ENCODE measurements at places on chromosomes 11 and 22. TPM values are rescaled to one million over a fixed set of nuclear protein-coding genes. Genes with fewer than 3 reads are reported as not detected.
A peak's percentile ranks its signal among the peaks of the same experiment; 100 is the strongest.

Gene BATF2
- total RNA-seq, result 3.7 TPM

DNA sequence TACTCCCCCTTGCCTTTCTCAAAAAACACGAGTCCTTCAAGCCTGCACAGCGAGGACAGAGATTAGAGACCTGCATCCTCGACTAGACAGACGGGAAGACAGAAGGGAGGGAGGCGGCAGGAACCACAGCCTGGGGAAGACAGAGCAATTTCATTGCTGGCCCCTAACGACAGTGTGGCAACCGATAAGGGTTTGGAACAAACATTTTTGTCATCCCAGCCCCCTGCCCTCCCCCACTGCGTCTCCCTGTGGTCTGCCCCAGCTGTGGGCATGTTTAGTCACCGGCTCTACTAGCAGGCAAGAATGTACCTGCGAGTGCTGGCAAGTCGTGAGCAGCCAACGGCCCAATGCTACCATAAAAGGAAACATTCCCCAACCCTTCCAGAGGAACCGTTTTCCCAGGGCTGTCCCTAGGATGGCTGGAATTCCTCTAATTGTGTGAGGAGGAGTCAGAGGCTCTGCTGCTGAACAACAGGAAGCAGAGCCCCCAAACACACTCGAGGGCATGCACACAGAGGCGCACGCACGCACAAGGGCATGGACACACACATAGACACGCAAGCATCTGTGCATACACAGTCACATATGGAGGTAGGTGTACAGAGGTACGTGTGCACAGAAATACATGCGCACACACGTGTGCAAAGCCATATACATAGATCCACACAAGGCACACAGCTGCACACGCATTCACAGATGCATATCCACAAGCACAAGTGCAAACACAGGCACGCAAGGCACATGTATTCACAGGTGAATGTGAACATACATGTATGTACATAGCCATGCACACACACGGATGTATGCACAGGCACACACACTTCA is 58.3 kb downstream of the MYH9 start:
- DNase-seq, result peak; percentile 81

DNA sequence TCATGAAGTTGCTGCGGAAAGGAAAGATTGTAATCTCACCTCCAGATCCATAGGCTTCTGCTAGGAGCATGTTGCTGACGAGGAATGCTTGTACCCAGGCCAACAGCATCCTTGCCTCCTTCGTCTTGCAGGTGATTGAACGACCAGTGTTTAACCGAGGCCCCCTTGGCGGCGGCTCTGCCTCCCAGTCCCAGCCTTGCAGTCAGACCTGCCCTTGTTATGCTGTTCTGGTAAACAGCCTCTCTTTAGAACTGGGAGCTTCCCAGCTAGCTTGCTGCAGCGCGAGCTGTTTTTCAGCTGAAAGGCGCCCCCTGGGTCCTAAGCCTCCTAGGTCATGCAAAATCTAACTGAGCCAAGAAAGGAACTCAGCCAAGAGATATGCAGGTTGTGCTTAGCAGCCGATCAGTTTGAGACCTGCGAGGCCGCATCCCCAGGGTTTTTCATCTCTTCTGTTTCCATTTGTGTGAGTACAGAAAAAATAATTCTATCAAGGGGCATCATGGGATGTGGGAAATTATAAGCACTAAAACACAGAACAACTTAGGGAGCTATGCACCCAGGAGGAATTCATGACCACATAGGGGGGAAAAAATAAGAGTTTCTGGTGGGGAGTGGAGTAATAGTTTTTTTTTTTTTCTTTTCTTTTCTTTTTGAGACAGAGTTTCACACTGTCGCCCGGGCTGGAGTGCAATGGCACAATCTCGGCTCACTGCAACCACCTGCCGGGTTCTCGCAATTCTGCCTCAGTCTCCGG is at the start of gene PIK3IP1:
Gene PIK3IP1 (minus strand): TSS at position 253 of the 754 bp plus-strand sequence. CDS start 144 bp downstream, at position 109.
- peak; percentile 84 for DNase-seq

GRCh38 chr11:5625281-5625680 is 480 bp downstream of the TRIM34 start:
- DNase-seq, result no peak

GRCh38 chr11:3671334-3672254 is at the start of gene CHRNA10:
TSS of gene CHRNA10 (minus strand) at chr11:3671384. CDS start at chr11:3671312, 72 bp downstream.
- DNase-seq, result no peak

DNA sequence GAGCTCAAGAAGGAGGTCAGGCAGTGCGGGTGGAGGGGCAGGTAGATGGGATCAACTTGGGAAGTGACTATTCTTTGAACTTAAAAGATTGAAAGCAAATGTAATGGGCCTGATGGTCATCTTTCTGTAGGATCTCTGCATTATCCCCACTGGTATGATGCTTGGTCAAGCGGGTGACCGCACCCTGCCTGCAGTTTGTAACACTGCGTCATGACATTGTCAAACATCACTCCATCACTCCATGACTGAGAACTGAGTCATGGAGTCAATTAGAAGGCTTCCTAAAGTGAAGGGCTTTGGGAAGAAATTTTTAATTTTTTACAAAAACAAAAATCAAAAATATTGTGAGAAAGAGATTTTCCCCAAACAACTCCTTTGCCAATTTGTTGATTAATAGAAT is 62.4 kb upstream of the BMAL1 start:
- no peak for DNase-seq

DNA sequence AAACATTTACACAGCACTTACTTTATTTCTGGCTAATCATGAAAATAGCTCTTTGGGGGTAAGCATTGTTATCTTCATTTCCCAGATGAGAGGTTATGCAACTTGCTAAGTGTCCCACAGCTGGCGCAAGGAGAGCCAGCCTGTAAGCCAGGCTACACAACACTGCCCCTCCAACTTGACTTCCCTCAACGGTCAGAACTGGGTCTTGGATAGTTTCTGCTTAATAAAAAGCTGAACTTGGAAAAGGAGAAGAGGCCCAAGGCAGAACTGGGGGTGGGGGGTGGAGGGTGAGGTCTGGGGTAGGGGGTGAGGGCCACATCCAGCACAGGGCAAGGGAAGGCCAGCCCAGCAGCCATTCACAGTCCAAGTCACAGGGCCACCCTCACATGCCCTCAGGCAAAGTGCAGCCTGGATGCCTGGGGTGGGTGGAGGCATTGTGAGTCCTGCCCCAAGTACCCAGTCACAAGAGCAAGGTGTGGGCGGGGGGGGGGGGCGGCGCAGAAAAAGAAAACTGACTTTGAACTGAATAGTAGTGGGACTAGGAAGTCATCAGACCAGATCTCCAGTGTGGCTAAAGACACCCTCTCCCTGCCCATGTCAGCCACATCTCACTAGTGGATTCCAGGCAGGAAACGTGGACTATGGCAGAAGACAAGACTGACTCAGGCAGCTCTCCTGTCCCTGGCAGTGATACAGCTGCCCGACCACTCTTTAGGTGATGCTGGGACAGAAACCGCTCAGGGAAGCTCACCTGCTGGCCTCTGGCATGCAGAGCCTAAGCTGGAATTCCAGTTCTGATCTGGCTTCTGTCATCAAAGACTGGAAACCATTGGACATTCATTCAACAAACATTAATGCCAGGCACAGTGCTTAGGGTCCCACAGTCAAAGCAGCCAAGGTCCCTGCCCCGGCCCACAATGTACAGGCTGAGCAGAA is 52.4 kb downstream of the PACSIN2 start:
- DNase-seq, result no peak

- peak; percentile 36 for DNase-seq
These were observed 965 bp downstream of the OR9Q1 start for GRCh38 chr11:58024601-58025091.

DNA sequence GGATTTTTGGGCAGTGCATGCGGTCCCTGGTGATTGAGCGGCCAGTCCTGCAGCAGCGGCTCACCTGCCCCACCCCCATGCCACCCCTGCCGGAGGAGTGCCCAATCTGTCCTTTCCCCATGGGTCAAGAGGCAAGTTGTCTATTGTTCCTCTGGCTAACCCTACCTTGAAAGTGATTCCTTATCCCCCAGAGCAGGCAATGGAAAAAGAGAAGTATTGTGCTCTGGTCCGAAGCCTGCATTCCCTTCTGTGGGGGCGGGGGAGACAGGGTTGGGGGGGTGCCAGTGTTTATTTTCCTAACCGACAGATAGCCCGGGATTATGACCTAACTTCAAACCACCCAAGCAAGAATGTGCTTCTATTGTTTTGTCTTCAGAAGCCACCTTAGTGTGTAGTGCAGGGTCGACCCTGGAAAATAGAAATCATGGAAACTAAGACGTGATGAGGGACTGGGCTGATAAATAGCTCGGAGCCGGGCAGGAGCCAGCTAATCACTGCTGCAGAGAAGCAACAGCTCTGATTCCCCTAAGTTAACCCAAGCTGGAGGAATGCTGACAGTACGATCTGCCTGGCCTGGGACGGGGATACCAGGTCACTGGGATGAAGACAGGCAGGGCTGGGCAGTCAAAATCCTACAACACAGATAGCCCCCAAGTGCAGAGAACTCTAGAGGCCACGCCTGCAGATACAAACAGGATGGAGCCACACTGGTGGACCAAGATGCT is 38.7 kb upstream of the ATXN10 start:
- DNase-seq, result no peak

- DNase-seq, result no peak
These were observed 87.1 kb downstream of the PRR5L start for GRCh38 chr11:36383195-36383594.

DNA sequence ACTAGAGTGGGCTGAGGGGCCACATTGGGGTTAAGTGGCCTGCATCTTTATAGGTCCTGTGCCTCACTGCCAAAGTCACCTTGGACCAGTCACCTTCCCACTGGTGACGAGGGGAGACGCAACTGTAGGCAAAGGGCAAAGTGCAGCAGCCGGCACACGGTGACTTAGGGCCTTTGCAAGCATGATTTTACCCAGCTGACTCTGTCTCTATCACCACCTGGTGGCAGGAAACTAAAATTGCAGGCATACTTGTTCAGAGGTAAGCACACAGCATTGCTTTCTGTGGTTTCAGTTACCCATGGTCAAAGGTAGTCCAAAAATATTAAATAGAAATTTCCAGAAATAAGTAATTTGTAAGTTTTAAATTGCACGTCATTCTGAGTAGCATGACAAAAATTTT is 1164.4 kb downstream of the BRD1 start:
- DNase-seq, result no peak

All from uterus (tissue), 4 donors.